ENCODE measurements at places on chromosomes 7 and 10. TPM values are rescaled to one million over a fixed set of nuclear protein-coding genes. Genes with fewer than 3 reads are reported as not detected.

DNA sequence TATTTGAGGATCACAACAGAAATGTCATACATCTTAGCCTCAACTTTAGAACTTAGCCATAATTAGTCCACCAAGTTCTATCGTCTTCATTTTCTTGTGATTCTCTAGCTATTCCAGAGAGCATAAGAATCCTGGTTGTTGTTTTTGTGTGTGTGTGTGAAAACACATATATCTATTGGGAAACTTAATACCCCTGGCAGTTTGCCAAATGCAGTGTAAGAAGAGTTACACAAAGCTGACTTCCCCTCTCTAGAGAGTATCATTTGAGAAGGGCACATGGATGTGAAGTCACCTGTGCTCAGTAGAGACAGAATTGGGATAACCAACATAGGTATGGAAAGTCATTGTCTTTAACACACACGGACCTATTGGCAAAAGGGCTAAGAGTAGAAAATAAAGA lies 19.3 kb downstream of the FOXI2 start:
- DNase-seq = no peak

DNA sequence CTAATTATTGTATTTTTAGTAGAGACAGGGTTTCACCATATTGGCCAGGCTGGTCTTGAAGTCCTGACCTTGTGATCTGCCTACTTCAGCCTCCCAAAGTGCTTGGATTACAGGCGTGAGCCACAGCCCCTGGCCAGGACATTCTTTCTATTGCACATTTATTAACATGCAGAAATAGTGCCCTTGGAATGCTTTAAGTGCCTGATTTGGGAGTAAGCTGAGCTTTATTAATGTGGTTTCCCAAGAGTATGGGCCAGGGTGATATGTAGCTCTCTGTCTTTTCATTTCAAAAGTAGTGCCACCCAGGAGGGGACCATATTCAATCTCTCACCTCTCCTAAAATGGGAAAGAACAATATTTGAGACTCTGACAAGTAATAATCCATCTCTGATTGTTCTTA lies 970.7 kb downstream of the KCNMA1 start:
- no peak for DNase-seq

DNA sequence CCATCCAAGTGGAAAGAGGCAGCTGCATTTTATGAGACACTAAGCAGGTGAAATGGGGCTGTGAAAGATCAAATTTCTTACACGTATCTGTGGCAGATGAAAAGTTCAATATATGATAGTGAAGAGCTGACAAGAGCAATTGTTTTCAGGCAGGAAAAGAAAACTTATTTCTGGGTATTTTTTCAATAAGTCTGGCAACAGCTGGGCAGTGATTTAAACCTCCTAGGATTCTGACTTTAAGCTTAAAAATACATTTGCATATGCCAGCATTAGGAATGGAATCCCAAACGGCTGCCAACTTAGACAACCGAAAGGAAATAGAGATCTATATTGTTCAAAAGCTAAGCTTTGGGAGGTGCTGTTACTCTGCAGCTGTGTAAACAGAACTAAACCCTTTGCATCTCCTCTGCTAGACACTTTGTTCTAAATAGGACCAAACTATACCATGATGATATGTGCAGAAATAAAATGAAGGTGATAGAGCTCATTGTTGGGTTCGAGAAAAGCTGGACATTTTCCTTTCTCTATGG lies 26.1 kb downstream of the DYNC1I1 start:
- no peak for DNase-seq

DNA sequence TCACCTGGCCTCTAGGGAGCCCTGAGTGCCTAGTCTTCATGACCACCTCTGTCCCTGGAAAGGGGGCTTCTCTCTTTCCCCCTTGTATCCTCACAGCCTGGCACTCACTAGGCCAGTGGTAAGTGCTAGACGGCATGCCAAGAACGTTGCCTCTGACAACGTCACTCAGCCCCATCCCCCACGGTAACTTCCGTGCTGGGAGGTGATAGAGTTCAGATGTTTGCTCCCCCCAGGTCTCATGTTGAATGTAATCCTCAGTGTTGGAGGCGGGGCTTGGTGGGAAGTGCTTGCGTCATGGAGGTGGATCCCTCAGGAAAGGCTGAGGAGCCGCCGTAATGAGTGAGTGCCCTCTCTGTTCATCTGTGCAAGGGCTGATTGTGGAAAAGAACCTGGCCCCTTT lies 343.3 kb upstream of the MKI67 start:
- no peak for DNase-seq

DNA sequence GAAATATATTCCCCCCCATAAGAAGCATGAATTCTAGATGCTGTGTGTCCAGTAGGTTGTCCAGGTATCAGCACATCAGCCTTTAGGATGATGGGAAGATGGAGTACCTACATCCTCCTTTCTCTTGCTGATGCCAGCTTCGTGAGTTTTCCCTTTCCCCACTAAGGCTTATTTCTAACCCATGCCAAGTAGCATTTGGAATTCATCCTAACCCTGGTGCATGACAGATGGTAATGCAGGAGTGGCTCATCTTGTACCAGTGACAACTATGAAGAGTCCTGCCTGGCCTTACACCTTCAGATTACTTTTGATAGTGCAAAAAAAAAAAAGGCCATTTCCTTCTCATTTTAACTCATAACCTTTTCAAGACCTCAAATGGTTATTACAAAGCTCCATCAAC lies 58.7 kb downstream of the ARHGAP21 start:
- DNase-seq = no peak

Gene PON3
- not detected for total RNA-seq

Gene TMEM273
- total RNA-seq = not detected

All from IMR-90 (cell line).